ENCODE measurements at places on chromosomes 11 and 22.
A peak's percentile ranks its signal among the peaks of the same experiment; 100 is the strongest.

DNA sequence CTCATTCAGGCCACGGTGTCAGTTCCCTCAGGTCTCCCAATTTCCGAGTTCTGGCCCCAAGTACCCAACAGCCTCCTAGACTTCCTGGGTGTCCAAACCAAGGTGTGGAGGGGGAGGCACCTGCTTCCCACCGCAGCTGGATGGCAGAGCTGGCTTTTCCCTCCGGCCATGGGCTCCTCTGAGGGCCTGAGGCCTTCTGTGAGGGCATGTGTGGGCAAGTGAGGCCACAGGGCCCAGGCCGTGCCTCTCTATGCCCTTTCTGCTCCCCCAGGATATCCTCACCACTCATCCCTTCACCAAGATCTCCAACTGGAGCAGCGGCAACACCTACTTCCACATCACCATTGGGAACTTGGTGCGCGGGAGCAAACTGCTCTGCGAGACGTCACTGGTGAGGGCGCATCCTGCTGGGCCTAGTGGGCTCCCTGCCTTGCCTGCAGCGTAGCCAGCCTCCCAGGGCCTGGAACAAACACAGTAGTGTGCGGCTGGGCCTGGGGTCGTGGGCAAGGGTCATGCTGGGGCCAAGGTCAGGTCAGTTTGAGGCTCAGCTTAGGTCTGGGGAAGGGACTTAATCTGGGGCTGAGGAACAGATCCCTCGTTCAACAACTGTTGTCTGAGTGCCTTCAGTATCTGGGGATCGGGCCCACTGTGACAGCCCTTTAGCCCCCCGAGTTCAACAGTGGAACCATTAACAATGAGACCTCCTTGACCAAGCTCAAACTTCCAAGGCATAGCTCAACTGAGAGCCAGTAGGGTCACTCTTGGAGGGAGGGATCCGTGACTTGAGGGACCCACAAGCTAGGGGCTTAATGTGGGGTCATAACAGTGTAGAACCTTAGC, 85.8 kb downstream of the MYO7A start:
- DNase-seq: no peak

- DNase-seq: no peak
Observed at GRCh38 chr11:121299417-121299816, 6.8 kb downstream of the SC5D start.

GRCh38 chr22:35367331-35367886, 13.5 kb upstream of the HMOX1 start:
- no peak for DNase-seq

- no peak for DNase-seq
Observed at GRCh38 chr11:59558270-59558643, 46.9 kb downstream of the OR4D9 start.

DNA sequence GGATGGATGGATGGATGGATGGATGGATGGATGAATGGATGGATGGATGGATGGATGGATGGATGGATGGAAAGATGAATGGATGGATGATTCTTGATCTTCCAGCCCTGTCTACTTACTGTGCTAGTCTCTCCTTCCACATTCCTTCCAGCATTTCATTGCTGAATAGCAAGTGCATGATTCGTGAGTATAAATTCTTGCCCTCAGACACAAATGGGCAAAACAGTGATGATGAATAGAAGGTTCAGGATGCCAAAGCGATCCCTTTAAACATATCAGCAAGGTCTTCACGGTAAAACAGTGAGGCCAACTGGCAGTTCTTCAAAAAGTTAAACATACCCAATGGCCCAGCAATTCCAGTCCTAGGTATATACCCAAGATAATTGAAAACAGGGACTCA, 400.2 kb downstream of the MN1 start:
- peak; percentile 82 for DNase-seq

DNA sequence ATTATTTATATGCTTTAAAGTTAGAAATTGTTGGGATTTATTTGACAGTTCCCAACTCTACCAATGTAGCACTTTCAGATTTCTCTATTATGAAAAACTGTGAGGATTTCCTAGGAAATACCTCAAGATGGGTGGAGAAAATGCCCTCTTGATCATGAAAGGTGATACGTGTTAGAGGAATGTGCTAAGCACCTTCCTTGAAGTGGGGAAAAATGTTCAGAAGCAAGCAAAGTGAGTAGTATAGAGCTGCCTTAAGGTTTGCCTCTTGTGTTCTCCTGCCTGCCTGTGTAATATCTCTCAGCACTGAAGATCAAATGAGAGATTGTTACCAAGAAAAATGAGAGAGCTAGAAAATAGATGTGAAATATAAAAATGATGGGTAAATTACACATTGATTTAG, 58.2 kb downstream of the YAP1 start:
- peak; percentile 47 for DNase-seq

DNA sequence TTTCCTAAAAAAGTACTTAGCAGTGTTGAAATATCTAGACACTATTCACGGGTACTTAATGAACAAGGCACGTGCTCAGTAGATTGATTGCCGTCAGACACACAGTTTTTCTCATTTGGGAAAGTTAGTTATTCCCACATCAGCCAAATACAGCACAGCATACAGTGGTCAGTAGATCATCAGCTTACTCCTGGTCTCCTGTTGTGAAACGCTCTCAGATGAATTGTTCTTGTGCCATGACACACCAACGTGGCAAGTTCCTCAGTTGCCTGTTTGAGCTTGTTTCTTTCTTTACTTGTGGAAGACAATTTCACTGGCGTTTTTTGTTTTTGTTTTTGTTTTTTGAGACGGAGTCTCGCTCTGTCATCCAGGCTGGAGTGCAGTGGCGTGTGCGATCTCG, 8.6 kb downstream of the TAB1 start:
- no peak for DNase-seq

DNA sequence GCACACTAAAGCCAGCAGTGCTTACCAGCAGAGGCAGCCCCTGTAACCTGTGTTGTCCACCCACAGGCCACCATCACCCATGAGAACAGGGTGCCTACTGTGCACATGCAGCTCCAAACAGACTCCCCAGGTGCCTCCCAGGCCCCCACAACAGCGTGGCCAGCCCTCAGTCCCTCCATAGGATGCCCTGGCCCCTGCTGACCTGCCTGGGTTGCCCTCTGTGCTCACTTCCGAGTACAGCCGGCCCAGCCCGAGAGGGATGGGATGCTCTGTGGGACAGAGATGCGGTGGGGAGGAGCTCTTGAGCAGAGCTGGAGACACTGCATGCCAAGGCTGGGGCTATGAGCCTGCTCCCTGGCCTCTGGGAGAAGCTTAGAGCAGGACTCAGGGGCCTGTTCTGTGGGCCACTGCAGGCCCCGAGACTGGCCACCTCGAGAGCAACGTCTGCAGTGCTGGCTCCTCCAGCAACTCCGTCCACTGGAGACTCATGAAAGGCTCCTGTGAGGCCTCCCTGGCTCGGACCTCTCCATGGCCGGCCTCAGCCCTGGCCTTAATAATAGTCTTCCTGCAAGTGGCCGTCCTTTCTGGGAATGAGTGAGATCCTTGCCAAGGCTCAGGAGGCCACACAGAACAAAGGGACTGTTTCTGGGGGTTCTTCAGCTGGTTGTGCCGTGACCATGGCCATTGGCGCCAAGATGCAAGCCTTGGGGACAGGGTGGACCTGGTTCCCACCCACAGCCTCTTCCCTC, 27.0 kb downstream of the FADS2 start:
- no peak for DNase-seq

DNA sequence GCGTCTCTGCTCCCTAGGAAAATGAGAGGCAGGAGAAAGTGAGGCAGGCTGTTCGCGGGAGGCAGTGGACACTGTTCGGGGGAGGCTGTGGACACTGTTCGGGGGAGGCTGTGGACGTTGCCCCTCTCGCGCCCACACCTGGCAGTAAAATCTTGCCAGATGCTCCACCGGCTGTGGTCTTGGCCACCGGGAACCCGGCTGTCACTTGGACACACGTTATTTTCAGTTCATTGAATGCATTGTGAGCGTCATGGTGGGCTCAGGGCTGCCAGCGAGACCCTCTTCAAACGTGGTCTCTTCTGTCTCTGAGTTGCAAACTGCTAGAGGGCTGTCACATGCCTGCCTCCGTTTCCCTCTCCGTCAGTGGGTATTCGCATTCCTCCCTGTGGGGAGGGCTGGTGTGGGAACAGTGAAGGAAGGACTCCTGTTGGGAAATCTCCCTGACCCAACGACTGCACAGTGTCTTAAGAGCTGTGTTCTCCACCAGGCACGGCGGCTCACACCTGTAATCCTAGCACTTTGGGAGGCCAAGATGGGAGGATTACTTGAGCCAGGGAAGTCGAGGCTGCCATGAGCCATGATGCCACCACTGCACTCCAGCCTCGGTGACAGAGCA, 1.4 kb downstream of the PRR5 start:
- no peak for DNase-seq

- DNase-seq: no peak
Observed at GRCh38 chr11:20374741-20375300, 11.3 kb downstream of the HTATIP2 start.

GRCh38 chr11:127950162-127950561, 637.2 kb downstream of the ETS1 start:
- no peak for DNase-seq

- DNase-seq: peak; percentile 46
Observed at GRCh38 chr11:1826552-1827094, 8.2 kb upstream of the SYT8 start.

GRCh38 chr11:62954478-62954877, 30.3 kb downstream of the SLC22A6 start:
- no peak for DNase-seq

DNA sequence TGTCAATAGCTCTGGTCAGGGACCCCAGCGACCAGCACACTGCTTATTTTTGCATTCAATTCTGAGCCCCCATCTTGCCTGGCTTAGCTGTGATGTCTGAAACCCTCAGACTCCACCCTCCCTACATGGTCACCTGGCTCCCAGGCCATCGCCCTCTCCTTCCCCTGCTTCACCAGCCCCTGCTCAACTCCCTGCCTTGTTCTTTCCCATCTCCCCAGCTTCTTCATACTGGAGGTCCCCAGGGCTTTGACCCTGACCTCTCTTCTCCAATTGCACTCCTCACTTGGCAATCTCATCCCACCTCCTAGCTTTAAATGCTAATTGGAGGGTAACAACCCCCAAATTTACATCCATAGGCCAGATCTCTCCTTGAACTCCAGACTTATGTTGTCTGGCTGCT, 84.3 kb upstream of the GNAZ start:
- DNase-seq: no peak

GRCh38 chr11:71165771-71166170, 86.6 kb downstream of the SHANK2 start:
- DNase-seq: no peak

DNA sequence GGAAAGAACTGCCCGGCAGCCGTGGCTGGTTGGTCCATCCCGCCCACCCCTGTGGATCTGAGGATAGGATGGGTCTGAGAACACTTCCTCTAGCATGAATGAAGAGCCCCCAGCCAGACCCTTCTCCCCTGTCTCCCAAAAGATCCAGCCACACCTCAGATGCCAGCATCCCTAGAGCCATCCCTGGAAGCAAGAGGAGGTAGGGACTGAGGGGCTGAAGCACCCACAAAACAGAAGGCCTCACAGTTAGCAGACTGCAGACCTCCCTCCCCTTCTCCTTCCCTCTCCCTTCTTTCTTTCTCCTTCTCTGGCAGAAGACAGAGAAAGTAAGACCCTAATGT, 1.7 kb downstream of the NRXN2 start:
- no peak for DNase-seq

Measured in fibroblast of skin of abdomen (primary cell).